ENCODE measurements at places on chromosomes 5 and 9. TPM values are rescaled to one million over a fixed set of nuclear protein-coding genes. Genes with fewer than 3 reads are reported as not detected.

The CXCL14 gene
- 45.3 TPM for total RNA-seq

The SNX2 gene
- total RNA-seq = 15.6 TPM

The IL33 gene
- 38.0 TPM for total RNA-seq

The S100Z gene
- not detected for total RNA-seq

The BAAT gene
- total RNA-seq = 0.53 TPM

The ZNF169 gene
- total RNA-seq = 19.1 TPM

Measured in ascending aorta (tissue), 2 donors.